ENCODE measurements at places on chromosomes 16 and 17.

- DNase-seq = peak; percentile 43
These were observed 1.0 kb downstream of the ZNF319 start for GRCh38 chr16:57999366-57999970.

DNA sequence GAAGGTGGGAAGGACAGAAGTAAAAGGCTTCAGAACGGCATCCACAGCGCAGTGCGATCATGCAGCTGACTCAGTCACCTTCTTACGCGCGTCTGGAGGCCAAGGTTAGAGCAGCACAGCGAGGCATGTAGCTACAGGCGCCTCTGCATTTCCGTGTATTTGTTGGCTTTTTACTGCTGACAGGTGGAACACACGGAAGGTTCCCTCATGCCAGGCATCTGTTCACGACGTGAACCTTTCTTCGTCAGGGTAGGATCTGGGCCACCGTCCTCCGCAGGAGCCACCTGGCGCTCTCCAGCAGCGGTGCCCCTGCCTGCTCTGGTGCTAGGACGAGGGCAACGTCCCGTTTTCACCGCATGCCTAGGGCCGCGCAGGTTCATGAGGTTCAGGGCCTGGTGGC lies 15.3 kb downstream of the TMEM204 start:
- DNase-seq = no peak

GRCh38 chr16:10770907-10771306 lies 27.3 kb downstream of the NUBP1 start:
- peak; percentile 43 for DNase-seq

- DNase-seq = peak; percentile 39
These were observed 31.3 kb downstream of the DCUN1D3 start for GRCh38 chr16:20868890-20869289.

- peak; percentile 22 for DNase-seq
These were observed 83.7 kb downstream of the N4BP1 start for GRCh38 chr16:48526058-48526957.

- DNase-seq = no peak
These were observed 216.6 kb upstream of the IRX3 start for GRCh38 chr16:54503011-54503855.

DNA sequence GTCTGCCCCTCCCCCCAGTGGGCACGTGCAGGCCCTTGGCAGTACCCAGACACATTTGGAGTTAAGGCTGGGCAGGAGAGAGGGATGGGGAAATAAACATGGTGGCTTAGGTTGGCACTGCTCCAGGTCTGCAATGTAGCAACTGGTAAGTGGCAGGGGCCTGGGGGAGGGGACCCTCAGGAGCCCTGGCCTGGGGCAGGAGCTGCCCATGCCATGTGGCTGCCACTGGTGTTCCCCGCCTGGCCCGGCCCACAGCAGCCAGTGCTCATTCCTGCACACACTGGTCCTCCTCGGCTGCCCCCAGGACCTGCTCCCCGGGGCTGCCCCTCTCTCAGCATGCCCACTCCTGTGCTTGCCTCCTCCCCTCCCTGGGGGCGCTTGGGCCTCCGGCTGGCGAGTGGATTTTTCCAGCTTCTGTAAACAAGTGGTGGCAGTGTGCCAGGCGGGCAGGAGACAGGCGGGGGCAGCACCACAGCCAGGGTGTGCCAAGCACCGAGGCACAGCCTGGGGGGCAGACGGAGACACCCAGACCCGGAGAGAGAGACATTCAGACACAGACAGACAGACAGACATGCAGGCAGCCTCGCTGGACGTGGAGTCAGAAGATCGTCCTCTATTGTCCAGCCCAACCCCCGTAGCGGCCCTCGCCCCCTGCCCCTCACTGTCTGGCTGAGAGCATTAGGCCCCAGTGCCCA lies 9.4 kb downstream of the THRA start:
- no peak for DNase-seq

DNA sequence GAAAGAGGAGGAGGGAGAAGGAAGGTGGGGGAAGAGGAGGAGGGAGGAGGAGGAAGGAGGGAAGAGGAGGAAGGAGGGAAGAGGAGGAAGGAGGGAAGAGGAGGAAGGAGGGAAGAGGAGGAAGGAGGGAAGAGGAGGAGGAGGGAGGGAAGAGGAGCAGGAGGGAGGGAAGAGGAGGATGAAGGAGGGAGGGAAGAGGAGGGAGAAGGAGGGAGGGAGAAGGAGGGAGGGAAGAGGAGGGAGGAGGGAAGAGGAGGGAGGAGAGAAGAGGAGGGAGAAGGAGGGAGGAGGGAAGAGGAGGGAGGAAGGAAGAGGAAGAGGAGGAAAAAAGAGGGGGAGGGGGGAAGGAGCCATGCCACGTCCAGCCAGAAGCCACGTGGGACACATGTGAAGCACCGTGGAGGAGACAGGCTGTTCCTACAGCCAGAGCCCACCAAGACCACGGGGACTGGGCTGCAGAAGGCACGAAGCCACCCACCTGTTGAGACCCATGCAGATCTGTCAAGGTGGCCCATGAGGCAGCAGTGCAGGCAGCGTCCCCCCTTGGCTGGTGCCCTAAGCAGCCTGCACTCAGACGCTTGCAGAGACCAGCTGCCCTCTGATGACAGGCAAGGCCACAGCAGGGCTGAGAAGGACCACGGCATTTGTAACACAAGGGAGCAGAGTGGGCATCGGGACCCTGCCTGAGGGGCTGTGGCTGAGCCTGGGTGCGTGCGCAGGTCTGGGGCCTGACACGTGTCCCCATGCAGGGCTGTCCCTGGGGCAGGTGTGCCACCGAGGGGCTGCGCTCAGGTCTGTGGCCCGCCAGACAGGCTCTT lies 10.3 kb downstream of the NDUFAF8 start:
- no peak for DNase-seq

- peak; percentile 18 for DNase-seq
These were observed 308.3 kb downstream of the FOXL1 start for GRCh38 chr16:86886651-86887050.

- DNase-seq = peak; percentile 77
These were observed 8.8 kb upstream of the MLKL start for GRCh38 chr16:74709441-74709877.

GRCh38 chr16:450785-451512 lies 25.5 kb downstream of the RAB11FIP3 start:
- DNase-seq = no peak

GRCh38 chr17:76404976-76405563 lies 20.7 kb downstream of the SPHK1 start:
- no peak for DNase-seq

GRCh38 chr16:80120899-80121521 lies 419.8 kb upstream of the DYNLRB2 start:
- no peak for DNase-seq

DNA sequence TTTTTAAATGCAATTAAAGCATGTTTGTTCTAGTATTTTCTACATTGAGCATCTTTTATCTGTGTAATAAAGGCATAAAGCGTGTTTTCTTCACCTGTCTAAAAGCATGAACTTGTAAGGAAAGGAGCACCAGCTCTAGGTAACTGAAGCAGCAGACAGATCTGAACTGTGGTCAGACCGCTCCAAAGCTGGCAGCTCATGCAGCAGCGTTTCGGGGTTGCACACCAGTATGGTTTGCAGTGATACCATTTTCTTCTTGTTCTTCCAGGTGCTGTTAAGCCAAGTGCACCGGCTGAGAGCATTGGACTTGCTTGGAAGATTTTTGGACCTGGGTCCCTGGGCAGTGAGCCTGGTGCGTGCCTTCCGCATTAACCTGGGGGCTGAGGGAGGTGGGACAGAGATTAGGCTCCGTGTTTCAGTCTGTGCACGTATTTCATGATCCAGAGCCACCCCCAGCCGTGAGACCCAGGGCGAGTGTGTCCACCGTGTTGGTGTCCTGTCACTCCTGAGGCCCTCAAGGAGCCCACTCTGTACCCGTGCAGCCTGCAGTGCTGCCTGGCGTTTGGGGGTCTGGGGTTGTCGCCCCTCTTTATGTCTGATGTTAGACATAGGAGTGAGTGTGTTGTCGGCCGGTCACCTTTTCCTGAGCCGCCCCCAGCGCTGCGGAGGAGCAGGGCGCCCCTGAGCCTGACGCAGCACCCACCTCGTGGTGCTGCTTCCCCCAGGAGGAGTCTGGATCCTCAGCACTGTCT lies 136.3 kb upstream of the CHMP6 start:
- no peak for DNase-seq

GRCh38 chr16:19710991-19711545 lies 7.0 kb downstream of the KNOP1 start:
- no peak for DNase-seq

DNA sequence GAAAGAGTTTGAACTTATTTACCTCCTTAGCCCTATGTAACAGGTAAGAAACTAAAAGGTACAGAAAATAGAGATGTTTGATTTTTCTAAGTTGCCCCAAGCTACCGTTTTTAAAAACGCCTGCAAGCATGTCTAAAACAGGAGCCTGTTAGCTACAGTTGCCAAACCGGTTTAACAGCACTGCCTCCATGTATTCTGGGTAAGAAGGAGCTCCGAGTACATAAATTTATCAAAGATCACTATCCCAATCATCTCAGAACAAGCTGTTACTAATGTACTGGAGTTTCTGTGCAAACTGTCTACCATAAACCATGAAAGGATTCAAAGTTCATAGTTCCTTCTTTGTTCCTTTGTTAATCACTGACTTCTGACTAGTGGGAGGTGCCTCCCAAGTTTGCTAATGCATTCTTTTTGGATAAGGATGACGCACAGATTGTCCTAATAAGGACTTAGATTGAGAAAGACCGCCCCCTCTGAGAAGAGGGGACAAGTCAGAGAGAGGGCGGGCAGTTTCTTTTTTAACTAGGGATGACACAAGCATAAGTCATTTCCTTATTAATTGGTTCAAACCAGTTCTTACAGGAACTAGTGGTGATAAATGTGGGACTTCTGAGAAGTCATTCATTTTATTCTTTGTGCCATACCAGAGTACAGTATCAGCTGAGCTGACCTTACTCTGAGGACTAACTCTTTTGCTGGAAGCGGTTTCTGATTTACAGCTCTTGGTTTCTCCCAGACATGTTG lies 55.3 kb downstream of the TUBD1 start:
- DNase-seq = peak; percentile 100

GRCh38 chr17:81028506-81028858 lies 6.5 kb upstream of the BAIAP2 start:
- DNase-seq = no peak

DNA sequence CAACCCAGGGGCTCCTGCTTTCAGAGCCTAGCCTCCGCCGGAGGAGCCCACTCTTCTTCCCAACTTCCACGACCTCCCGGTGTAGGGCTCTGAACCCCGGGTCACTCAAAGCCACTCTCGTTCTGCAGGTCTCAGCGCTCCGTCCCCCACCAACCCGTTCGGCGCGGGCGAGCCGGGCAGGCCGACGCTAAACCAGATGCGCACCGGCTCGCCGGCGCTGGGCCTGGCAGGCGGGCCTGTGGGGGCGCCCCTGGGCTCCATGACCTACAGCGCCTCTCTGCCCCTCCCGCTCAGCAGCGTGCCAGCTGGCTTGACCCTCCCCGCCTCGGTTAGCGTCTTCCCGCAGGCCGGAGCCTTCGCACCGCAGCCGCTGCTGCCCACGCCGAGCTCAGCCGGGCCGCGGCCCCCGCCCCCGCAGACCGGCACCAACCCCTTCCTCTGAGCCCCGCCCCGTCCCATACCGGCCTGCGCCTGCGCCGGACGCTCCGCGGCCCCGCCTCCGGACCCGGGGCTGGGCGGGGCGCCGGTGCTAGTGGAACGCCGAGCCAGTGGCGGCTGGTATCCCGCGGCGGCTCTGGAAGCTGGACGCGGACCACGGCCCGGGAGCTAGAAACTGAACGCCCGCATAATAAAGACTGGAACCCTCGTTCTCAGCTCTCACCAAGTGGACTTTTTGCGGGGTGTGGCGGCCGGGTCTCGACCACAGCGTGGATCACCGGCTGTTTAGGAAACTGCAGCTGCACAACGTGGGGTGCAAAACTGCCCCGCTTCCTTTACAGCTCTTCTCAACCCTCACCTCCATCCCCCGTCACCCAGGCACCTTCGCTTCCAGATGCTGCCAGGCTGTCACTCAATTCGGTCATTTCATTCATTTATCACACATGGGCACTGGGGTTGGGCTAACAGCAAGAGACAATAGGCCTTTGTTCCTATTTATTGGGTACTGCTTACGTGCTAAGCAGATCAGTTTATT lies 5.0 kb upstream of the SPATA20 start:
- DNase-seq = peak; percentile 78

GRCh38 chr17:10635290-10635689 lies 21.8 kb downstream of the MYH3 start:
- DNase-seq = no peak
